GM18507 (cell line): ENCODE measurements at places on chromosomes 13 and 19.

GRCh38 chr13:52780092-52780491 lies 40.5 kb upstream of the CNMD start:
- DNase-seq = no peak

DNA sequence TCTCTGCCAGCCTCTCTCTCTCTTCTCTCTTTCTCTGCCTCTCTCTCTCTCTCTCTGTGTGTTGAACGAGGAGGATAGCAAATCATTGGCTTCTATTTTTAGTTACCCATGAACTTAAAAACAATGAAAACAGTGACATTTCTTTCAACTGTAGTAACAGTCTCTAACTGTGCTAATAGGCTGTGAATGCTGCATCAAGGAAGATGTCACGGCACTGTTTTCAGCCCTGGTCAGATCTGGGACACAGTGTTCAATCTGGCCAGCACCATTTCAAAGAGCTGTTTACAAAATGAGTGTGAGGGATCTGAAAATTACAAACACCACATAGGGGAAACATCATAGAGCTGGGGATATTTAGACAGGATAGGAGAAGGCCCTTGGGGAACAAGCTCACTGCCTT lies 717.0 kb downstream of the FGF9 start:
- no peak for DNase-seq

DNA sequence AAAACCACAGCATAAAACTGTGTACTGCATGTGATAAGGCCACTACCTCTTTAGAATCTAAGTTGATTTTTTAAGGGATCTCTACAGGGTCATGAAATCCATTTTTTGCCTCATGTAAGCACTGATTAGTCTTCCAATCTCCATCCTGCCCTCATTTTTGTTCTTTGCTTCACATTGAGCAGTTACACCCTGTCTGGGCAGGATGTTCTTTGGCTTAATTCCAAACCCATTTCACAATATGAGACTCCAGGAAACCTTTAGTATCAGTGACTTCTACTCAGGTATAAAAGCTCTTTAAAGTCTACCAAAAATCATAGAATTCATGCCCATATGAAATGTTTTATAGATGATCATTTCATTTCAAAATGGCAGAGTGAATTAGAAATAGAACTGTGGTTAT lies 592.6 kb downstream of the TBC1D4 start:
- DNase-seq = no peak

DNA sequence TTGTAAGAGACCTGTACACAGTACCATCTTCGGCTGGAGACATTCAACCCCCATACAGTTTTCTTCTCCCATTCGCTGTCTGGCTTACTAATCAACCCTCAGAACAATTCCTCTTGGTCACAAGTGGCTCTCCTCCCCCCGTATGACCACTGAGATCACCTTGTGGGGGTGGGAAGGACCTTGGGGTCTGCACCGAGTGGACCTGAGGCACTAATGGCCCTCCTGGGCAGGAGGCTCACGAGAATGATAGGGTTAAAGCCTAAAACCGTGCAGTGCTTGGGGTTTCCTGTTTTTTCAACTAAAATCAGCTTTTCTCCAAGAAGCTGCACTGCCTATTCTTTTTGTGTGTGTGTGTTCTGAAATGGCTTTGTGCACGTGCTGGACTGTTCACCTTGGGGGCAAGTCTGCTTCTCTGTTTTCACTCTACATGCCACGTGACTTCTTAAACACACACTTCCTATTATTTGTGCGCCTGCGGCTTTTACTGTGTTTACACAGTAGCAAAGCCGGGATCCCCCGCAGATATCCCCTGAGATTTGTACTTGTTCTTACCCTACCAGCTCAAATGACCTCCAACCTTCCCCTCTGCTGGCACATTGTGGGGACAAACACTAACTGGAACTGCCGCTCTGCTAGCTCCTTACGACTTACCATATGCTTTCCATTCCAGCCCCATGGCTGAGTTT lies 12.3 kb downstream of the RBM26 start:
- no peak for DNase-seq

DNA sequence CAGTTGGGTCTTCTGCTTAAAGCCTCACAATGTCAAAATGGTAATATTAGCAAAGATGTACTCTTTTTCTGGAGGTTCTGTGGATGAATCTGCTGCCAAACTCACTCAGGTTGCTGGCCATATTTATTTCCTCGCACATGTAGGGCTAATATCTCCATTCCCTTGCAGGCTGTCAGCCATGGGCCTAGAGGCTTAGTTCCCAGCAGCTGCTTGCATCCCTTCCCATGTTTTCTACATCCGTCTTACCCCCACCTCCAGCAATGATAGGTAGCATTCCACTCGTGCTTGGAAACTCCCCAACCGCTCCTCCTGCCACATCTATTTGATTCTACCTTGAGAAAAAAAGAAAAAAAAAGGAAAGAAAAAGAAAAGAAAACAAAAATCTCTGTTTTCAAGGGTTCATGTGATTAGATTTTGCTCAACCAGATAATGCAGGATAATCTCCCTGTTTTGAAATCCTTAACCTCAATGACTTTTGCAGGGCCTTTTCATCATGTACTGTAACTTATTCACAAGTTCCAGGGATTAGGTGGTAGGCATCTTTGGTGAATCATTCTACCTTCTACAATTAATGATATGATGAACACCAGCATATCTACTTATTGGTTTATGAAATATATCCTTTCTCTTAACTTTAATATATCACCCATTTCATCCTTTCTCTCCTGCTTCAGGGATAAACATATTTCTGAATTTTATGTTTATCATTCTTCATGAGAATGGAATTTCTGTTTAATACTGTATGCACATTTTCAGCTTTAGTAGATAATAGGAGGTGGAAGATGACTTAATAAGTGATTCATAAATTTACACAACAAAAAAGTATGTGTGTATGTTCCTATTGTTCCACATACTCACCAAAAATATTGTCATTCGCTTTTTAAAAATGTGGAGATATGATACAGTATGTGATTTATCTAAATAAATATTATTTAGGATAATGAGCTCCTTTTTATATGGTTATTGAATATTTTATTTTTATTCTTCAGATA lies 931.9 kb downstream of the SLITRK5 start:
- no peak for DNase-seq

DNA sequence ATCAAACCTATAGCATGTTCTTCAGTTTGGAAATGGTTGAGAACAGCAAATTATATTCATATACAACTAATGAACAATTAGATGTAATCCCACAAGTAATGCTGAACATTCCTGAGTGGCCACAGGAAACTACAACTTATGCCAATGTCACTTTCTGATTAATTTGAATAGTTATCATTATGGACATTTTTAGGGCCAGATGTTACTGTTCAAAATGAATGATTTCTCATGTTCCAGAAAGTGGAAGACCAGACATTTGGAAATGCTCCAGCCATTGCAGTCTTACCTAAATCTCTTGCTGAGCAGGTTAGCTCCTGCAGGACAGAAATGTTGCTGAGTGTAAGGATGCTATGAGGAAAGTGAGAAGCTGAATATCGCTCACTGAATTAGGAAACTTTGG lies 819.8 kb downstream of the PCDH9 start:
- no peak for DNase-seq

DNA sequence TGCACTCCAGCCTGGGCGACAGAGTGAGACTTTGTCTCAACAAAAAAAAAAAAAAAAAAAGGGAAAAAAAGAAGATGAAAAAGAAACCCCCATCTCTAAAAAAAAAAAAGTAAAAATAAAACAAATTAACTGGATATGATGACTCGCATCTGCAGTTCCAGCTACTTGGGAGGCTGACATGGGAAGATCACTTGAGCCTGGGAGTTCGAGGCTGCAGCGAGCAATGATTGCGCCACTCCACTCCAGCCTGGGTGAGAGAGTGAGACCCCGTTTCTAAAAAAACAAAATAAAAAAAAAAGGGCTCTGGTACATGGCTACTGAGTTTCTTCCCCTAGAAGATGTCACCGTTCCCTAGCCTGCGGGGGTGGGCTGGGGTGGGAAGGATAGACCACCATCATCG lies 2.4 kb upstream of the CATSPERG start:
- DNase-seq = no peak

GRCh38 chr13:22187329-22187728 lies 516.5 kb downstream of the FGF9 start:
- DNase-seq = no peak

- no peak for DNase-seq
Observed at GRCh38 chr19:38731654-38732301, 12.5 kb downstream of the CAPN12 start.

DNA sequence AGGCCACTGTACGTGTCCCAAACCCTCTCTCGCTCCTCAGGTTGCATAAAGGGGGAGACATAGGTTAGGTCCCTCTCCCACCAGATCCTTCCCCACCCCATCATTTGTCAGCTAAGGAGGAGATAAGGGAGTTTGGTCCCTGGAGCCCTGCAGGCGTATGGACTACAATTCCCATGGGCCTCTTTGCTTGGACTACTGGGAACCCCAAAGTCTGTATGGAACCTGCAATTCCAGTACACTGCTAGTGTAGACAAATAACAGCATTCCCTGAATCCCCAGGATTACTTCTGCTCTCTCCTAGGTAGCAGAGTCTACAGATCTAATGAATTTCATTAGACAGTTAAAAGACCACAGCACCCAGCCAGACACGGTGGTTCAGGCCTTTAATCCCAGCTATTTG lies 16.0 kb upstream of the HSD17B14 start:
- DNase-seq = no peak

DNA sequence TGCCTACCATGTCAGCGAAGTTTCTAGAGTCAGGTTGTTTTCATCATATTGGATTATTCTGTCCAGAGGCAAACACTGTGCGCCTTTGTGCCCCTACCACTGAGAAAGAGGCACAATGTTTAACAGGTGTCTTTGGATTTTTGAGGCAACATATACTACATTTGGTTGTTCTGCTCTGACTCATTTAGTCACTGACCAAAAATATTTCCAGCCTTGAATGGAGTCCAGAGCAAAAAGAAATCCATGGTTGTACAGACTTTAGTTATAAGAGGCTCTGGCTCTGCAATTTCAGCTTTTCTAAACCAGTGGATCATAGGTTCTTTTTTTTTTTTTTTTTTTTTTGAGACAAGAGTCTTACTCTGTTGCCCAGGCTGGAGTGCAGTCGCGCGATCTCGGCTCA lies 35.7 kb downstream of the LACC1 start:
- no peak for DNase-seq

DNA sequence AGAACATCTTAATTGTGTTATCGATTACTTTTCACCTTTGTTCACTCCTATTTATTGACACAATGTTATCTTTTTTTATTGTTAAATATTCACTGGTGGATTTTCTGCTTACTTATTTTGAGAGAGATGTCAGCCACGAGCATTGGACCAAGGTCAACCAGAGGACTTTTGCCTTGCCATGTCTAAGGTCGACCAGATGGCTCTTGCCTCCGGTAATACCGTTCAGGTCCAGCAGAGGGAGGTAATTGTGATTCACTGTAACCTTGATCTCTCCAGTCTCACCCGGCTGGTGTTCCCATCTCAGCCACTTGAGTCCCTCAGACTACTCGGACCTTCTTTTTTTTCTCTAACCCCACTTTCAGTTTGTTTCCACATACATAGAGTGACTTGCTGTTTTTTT lies 1438.1 kb downstream of the UQCRFS1 start:
- DNase-seq = no peak

DNA sequence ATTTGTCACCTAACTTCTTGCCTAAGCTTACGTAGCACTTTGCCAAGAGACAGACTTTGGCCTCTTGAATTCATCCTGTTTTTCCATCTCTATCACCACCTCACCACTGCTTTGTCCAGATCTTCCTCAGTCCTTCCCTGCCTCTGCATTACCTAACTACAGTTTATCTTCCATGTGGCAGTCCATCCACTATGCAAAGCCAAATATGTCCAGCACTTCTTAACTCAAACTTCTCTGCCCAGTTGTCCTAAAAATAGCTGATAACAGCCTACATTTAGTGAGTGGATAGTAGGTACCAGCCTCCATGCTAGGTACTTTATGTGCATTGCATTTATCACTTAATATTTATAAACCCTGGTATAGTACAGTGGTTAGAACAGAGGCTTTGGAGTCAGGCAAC lies 111.4 kb downstream of the ZAR1L start:
- DNase-seq = no peak

DNA sequence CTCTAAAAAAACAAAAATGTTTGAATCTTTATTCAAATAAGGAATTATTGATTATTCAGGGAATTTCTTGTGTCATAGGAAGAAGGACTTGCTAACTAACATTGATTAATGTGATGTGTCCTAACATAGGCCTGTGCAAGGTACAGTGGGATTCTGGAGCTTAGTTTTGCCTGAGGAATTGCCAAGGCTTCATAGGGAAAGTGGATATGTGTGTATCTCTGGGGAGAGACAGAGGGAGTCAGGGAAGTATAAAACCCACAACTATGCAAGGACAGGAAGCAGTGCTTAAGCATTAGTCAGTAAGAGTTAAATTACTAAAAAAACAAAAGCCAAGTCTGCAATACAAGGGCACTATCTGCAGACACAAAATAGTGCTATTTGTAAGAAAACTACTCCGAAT lies 59.6 kb downstream of the WDFY2 start:
- no peak for DNase-seq

DNA sequence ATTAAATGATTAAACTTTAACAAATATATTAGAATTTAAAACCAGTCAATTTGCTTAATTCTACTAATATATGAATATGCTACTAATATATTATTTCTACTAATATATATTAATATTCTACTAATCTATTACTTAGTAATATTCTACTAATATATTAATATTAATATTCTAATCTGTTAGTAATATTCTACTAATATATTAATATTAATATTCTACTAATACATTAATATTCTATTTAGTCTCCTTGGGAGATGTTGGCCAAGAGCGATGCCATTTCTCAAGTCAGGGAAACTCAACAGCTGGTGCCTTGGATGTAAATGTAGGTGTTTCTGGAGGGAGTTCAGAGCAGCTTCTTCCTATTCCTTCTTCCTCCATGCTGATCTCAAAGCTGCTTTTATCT lies 259.2 kb upstream of the TMTC4 start:
- no peak for DNase-seq

- DNase-seq = no peak
Observed at GRCh38 chr19:40240332-40240731, 13.8 kb upstream of the CCNP start.

DNA sequence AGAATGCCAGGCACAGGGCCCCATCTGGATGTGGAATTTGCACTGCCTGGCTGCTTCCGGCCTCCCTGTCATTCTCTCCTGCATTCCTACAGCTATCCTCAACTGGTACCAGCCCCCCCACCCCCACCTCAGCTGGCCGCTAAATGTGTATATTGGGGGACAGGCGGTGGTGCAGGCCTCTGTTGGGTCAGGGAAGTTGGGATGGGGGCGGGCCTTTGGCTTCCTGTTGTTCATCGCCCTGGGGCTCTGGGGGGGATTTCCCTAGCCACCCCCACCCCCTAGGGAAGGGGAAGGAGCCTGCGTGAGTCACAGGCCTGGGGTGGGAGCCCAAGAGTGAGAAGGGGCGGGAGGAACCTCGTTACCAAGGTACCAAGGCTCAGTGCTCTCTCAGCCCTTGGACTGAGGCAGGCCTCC lies 10.6 kb downstream of the POU2F2 start:
- DNase-seq = no peak

DNA sequence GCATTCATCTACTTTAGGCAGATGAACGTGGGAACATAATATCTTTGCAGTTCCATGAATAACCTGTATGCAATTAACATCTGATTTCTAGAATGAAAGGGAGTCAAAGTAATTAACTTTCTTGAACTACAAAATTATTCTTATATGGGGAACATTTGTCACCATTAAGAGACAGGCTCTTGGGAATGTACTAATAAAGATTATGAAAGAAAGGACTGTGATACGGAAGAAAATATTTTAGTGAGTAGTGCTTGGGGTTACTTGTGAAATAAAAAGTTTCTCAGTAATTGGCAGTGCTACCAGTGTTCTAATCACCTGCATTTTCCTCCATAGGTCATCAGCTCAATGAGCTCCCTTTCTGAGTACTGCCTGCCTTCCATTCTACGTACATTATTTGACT lies 85.4 kb downstream of the FRY start:
- DNase-seq = no peak
